Fibroblast of skin of scalp (primary cell): ENCODE measurements at places on chromosomes 12 and 14.

GRCh38 chr14:93901813-93902212, 25.3 kb upstream of the FAM181A start:
- DNase-seq: no peak

GRCh38 chr12:14621826-14622225, 54.1 kb upstream of the PLBD1 start:
- no peak for DNase-seq

- no peak for DNase-seq
Observed at GRCh38 chr12:93242154-93242972, 135.4 kb upstream of the NUDT4 start.

DNA sequence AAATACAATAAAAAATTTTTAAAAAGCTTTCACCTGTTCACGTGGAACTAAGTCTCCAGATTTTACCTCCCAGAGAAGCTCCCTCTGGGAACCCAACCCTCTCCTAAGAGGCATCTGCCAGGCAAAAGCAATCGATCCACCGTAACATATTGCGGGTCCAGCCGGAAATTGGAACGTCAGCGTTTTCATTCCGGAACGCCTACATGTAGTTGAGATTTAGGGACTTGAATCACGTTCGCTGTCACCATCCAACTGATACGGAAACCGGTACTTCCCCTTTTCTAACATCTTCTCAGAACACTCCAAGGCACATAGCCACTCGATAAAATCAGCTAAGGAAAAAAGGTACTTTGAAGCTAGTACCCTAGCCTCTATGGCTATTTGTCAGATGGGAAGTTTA, 70.3 kb downstream of the COX16 start:
- no peak for DNase-seq

DNA sequence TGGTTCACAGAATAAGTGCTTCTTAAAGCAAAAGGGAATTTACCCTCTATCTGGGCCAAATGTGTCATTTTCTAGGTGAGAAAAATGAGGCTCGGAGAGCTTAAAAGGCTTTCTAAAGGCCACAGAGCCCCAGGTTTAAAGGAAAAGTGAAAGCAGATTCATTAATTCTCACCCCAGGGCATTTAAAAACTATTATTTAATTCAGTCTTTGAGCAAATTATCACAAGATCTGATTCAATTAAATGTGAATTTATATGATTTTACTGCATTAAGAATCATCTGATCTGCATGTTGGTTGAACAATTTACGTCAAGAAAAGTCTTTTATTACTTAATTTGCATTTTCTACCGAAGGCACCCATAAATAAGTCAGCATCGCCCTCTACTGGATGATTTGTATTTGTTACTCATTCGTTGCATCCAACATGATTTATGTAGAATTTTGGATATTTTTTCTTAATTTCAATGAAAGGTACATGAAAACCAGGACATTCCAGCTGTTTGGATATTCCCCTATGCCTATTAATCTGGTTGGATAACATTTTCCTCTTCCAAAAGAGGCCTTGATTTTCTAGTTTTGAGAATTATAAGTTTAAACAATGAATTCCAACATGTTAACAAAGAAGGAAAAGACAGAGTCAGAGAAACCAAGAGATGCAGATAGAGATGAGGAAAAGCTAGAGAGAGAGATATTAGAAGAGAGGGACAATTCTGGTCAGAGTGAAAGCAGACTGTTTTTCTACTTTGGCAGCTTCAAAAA, 19.1 kb upstream of the DHRS7 start:
- DNase-seq: peak; percentile 70

- DNase-seq: no peak
Observed at GRCh38 chr14:92351750-92352149, 28.8 kb downstream of the SLC24A4 start.

DNA sequence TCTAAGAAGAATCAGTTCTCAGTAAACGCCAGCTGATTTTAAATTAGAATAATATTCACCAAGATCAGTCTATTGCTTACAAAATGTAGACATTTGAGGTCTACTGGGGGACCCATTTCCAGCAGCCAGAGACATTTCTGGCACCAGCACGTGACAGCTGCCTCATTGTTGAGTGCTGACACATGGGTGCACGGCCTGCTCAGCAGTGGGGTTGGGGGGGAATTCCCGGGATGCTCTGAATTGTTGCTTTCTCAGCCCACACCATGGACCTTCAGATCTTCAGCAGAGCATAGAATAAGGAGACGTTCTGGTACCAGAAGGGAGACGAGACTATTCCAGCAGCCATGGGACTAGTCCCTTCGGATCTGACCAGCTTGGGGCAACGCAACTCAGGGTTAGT, 18.3 kb downstream of the PLEKHG7 start:
- DNase-seq: peak; percentile 80

- no peak for DNase-seq
Observed at GRCh38 chr12:104703372-104703771, 246.6 kb downstream of the CHST11 start.

- no peak for DNase-seq
Observed at GRCh38 chr12:129145381-129145780, 292.1 kb downstream of the GLT1D1 start.
